ENCODE measurements at places on chromosomes 7 and 10. TPM values are rescaled to one million over a fixed set of nuclear protein-coding genes. Genes with fewer than 3 reads are reported as not detected.

The ANKRD61 gene
- 0.21 TPM for total RNA-seq

The C10orf143 gene
- total RNA-seq, result 0.34 TPM

The PRSS37 gene
- not detected for total RNA-seq

The C10orf53 gene
- not detected for total RNA-seq

The NPSR1 gene
- not detected for total RNA-seq

The PNLIP gene
- not detected for total RNA-seq

The GRM3 gene
- total RNA-seq, result not detected

The CFAP43 gene
- total RNA-seq, result under 0.01 TPM

The PLXDC2 gene
- total RNA-seq, result 5.5 TPM

The SLC16A12 gene
- total RNA-seq, result 0.14 TPM

The ASAH2 gene
- 0.68 TPM for total RNA-seq

The FXYD4 gene
- total RNA-seq, result not detected

All from nasal cavity respiratory epithelium epithelial cell of viscerocranial mucosa (primary cell).